ENCODE measurements at places on chromosomes 11 and 22.

GRCh38 chr22:38468443-38469305 is 778 bp downstream of the KDELR3 start:
- DNase-seq: no peak

GRCh38 chr11:9838229-9838628 is 174.4 kb downstream of the SWAP70 start:
- DNase-seq: no peak

DNA sequence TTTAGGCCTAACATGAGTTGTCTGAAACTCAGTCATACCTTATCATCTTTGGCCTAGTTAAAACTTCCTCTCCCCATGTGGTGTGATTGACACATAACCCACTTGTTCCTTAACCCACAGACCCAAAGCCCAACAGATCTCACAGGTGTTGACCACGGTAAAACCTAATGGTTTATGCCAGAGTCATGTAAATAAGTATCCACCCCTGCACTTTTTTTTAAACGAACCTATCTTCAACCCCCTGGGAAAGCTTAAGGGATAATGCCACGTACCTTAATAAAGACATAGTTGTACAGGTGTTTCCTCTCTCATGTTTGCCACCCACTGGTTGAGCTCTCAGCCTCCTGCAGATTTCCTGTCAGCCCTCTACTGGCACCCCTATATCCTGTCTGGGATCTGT is 709.3 kb upstream of the CCDC179 start:
- no peak for DNase-seq

GRCh38 chr11:69193629-69194028 is 37.9 kb downstream of the SMIM38 start:
- no peak for DNase-seq

DNA sequence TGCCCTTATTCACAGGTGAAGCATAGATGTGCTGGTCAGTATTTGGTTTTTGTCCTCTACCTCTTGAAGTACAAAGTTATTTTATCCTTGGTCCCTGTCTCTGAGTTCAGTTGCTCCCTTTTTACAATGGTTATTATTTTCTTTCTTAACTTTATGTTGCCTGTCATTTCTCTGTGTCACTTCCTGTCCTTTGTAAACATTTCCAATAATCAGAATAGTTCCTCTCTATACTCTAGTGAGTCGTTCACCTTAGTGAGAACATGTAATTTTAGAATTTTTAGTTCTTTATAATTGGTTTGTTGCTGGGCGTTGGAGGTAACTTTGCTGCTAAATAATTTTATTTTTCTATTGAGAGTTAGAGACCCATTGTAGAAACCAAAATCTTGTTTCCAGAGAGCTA is 16.0 kb downstream of the CSTPP1 start:
- no peak for DNase-seq

DNA sequence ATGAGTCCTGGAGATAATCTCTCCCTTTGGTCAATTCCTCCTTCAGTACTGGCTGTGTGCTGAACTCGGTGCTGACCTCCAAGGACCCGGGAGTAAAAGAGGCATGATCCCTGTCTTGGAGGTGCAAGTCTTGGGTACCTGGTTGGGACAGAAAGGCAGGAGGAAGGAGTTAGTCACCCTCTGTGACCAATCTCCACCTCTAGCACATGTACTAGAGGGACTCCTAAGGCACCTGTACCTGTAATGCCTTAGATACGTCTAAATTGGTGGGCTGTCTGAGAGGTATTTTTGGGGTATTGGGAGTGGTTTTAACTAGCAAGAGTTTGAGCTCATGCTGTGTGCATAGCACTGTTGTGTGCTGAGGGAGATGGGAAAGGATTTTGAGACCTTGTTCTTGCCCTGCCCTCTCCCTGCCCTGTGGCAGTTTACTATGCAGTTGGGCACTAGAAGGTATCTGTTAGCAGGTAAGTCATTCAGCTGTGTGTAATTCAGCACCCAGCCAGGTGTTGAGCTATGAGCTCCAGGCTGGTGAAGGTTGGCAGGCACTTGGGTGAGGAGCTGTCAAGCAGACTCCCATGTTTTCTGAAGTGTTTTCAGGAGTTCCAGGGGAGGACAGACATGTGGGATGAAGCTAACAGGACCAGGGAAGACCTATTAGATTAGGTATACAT is 2.5 kb downstream of the PANX1 start:
- peak; percentile 14 for DNase-seq

- no peak for DNase-seq
These were observed 49.5 kb downstream of the ABTB2 start for GRCh38 chr11:34308049-34308912.

All from cerebellar cortex (tissue), 1 donor.